ENCODE measurements at places on chromosomes 1 and 21. TPM values are rescaled to one million over a fixed set of nuclear protein-coding genes. Genes with fewer than 3 reads are reported as not detected.

- DNase-seq = peak; percentile 22
- H3K27me3 ChIP-seq = no peaks in the 10 kb centered on the region
- peaks cover 6% of the 10 kb centered on the region for H3K4me1 ChIP-seq
- no peak overlapping the region for H3K4me3 ChIP-seq
- peaks cover 2% of the 10 kb centered on the region for H3K36me3 ChIP-seq
Measured at GRCh38 chr1:22531251-22531650, 32.0 kb upstream of the EPHA8 start.

The SYCP1 gene
- total RNA-seq = not detected

The TPTE gene
- total RNA-seq = not detected

The PHGDH gene
- 120 TPM for total RNA-seq

DNA sequence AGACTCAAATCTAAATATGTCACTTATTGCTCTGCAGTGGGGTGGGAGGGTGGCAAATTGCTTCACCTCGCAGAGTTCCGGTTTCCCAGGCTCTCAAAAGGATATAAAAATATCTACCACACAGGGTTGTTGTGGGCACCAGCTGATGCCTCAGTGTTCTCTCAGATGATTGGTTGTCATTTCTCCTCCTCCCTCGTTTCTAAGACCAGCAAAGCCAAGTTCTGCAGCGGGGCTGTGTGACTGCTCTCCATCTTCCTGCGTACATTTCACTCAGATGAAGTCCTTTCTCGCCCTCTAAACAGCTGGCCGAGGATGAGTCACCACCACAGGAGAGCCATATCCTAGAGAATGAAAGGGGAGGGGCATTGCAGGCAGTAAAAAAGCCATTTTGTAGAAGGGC, 35.0 kb upstream of the VWA5B1 start:
- no peak for DNase-seq
- H3K4me3 ChIP-seq = no peak overlapping the region
- no peaks in the 10 kb centered on the region for H3K4me1 ChIP-seq
- no peak overlapping the region for H3K27ac ChIP-seq
- no peaks in the 10 kb centered on the region for H3K27me3 ChIP-seq

The CHODL gene
- total RNA-seq = not detected

DNA sequence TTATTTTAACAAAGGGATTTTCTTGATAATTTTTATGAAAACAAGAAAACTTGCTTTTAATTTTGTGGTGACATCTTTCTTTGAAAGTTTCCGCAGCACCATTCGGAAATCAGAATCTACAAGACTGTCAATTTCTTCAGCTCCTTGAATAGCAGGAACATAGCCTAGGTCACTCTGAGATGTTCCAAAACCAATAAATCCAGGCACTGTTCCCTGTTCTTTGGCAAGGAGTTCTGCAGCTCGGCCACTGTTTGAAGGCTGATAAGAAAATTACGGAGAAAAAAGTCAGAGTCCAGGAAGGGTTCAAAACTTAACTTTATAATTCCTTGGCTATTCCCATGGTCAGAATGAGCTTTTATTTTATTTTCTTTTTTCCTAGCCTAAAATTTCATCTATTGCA, 6.0 kb downstream of the LTN1 start:
- DNase-seq = no peak
- H3K36me3 ChIP-seq = peaks cover 11% of the 10 kb centered on the region
- H3K27ac ChIP-seq = no peak overlapping the region

GRCh38 chr1:224774378-224774777, 155.1 kb upstream of the DNAH14 start:
- DNase-seq = no peak
- no peaks in the 10 kb centered on the region for H3K4me1 ChIP-seq
- no peak overlapping the region for H3K27ac ChIP-seq

DNA sequence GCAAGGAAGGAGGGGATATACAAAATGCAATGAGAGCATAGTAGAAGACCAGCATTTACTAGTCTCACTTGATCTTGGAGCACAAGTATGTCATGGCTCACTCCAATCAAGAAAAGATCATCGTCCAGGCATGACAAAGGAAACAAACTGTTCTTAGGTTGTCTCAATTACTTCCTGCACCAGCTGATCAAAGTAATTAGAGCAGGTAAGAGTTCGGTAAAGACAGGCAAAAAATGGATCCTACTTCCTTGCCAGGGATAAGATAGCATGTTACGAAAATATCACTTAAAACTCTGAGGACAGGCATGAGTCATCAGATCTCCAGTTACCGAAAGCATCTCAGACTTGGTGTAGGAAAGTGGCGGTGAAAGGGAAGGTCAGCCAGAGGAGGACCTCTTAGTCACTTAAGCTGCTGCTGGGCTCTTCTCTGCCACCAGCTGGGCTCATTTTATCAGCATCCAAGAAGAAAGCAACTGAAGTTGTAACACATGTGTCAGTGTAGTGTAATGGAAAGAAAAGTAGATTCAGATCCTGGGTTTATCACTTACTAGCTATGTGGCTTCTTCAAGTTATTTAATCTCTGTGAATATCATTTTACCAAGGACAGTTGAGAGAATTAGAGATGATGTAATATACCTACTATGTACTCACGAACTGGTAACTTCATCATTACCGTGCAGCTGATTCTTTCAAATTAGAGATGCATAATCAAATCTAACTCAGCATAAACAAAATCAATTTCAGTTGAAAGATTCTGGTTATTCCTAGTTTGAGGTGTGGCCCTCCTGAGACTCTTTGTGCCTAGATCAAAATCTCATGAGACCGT, 46.8 kb downstream of the XCL1 start:
- H3K36me3 ChIP-seq = no peaks in the 10 kb centered on the region
- no peak for DNase-seq
- no peak overlapping the region for H3K27ac ChIP-seq
- no peaks in the 10 kb centered on the region for H3K27me3 ChIP-seq
- no peaks in the 10 kb centered on the region for H3K4me1 ChIP-seq

The PTCH2 gene
- 1.9 TPM for total RNA-seq
